ENCODE measurements at places on chromosomes 6 and 20.

DNA sequence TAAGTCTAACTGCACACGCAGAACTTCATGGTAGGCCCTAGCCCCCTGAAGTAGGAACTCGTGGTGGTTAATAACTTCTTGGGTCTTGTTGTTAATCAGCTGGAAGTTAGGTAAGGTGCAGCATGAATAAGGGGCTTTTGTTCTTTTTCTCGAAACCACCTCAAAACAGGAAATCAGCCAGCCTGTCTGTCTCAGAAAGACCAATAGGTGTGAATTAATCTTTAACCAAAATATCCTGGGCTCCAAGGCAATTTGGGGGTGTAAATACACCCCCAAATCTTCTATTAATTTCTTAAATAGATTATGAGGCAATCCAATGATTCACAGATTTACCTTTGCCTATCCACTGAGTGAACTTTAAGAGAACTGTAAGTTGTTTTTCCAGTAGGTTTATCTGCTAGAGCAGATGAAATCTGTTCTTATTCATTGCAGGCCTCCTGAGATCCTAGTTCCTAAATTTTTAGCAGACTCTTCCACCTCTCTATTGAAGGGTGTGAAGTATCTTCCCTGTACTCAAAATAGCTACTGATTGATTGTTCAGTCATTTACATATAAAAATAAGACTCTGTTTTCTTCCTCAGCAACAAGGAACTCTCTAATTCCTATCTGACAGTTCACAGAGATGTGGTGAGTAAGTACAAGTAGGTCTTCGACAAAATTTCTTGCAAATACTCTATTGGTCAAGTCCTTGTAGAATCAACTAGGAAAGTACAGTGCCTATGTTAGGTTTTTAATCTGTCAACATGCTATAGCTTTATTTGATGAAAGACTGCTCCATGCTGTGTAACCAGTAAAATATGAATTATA lies 427.1 kb upstream of the NOX3 start:
- DNase-seq: no peak

DNA sequence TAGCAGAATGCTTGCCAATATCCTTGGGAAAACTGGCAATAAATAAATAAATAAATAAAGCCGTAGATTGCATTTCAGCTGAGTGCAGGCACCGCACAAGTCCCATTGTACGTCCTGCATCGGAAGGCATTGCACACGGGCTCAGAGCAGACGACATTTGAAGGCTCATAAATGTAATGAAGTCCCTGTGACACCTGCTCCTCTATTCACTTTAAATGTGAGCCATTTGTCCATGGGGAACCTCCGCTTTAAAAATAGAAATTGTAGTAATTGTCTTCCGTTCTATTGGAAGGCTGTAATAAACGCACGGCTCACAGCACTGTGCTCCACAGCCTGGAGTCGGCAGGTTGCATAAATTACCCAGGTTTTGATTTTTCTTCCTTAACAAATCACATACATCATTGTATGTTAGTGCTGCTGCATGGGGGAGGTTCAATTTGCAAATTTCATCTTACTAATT lies 32.6 kb downstream of the MYT1 start:
- no peak for DNase-seq

DNA sequence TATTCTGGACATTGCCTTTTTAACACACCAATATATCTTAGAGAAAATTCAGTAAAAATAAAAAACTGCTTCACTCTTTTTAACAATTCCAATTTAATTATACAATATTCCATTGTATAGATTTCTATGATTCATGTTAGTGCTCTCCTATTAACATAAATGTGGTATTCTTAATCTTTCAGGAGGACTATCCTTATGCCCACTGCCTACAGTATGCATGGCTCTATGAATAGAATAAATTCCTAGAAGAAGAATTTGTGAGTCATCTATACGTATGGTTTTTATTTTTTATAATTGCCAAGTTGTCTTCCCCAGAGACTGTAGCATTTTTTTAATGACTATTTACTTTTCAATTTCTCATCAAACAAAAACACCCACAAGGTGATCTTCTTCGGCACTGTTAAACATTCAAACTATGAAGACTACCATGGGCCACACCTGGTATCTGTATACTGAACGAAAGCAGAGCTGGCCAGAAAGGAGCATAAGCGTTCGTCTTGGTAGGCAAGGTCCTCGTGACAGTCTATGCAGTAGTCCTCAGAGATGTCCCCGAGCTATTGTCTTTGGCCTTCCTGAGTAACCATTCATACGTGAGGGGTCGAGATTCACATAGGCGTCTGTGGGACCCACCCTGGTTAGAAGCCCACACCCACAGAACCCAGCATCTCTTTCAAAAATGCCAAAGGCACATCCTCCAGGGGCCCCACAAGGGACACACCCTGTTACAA lies 74.6 kb downstream of the KIF16B start:
- no peak for DNase-seq

DNA sequence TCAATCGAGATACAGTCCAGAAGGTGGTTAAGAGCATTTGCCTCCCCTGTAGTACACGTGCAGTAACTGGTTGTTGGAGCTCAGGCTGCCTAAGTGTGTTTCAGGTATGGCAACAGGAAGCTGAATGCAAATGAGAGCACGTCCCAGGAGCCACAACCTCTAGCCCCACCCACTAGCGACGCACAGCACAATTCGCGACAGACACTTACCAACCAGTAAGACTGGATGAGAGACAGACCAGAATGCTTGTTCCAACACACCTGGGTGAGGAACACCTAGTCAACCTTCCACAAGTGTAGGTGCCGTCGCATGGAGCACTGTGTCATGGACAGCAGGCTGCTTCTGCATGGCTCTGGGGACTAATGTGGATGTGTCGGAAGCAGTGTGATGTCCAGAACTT lies 7.2 kb upstream of the SERPINB1 start:
- DNase-seq: peak; percentile 52

- DNase-seq: no peak
Observed at GRCh38 chr6:36432151-36432671, 10.4 kb downstream of the PXT1 start.

DNA sequence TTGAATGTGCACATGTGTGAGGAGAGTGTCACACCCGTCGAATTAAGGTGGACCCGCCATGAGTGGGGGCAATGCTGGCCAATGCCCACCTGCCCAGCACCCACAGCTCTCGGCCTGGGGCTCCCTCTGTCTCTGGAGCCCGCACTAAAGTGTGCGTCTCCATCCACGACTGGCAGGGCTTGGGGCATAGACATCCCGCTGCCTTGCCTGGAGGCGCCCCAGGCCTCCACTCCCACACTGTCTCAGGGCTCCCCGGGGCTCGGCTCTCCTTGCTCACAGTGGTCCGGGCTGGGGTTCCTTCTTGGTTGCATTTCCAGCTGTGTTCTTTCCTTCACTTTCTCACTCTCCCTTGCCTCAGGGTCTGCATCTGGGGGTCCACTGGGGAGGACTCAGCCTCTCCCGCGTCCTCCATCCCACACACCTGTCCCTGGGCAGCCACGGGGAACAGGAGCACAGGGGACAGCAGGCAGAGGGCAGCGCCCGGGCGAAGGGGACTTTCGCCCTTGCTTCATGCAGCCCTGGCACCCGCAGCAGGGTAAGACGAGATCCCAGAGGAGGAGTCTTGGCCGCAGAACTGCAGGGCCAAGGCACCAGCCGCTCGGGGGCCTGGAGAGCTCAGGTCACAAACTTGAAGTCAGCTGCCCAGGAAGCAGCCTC lies 20.1 kb upstream of the MRGBP start:
- DNase-seq: no peak

DNA sequence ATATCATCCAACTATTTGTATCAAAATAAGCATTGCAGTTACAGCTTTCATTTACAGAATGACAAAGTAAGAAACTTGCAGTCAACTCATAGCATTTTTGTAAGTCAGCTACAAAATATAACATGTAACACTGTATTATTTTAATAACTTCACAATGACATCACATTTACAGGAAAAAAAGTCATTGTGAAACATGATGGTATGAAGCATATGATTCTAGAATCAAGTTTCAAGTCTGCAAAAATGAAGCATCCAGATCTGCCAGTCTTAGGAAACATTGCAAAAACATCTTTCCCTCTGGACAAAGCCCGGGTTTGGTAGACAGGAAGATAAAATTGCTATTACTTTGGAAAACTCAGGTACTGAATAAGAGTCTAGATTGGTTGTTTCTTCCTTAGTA lies 263.9 kb upstream of the NT5E start:
- DNase-seq: no peak

DNA sequence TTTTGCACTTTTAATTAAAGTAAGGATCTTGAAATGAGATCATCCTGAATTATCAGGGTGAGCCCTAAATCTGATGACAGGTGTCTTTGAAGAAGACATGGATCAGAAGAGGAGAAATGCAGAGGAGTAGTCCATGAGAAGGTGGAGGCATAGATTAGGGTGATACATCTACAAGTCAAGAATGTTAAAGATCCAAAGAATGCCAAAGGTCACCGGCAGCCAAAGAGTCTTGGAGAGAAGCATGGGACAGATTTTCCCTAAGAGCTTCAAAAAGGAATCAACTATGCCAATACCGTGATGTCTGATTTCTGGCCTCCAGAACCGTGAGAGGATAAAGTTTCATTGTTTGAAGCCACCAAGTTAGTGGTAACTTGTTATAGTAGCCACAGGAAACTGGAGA lies 59.0 kb upstream of the THEMIS start:
- DNase-seq: no peak

DNA sequence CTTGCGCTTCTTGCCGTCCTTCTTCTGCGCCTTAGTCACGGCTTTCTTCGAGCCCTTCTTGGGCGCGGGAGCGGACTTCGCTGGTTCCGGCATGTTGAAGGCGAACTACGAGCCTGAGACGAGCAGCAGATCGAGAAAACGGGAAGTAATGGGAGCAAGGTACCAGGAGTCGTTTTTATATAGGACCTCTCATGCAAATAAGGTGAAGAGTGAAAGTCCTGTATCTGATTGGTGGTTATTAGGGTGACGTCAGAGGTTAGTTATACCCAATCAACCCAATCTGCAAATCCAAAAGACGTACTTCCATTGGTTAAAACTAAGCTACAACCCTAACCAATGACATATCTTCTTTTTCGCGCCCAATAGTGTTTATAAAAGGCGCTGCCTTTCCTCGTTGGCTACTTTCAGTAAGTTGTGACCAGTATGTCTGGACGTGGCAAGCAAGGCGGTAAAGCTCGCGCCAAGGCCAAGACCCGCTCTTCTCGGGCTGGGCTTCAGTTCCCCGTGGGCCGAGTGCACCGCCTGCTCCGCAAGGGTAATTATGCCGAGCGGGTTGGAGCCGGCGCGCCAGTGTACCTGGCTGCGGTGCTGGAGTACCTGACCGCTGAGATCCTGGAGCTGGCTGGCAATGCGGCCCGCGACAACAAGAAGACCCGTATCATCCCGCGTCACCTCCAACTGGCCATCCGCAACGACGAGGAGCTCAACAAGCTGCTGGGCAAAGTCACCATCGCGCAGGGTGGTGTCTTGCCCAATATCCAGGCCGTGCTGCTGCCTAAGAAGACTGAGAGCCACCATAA lies 100.6 kb upstream of the PRSS16 start:
- DNase-seq: peak; percentile 99

DNA sequence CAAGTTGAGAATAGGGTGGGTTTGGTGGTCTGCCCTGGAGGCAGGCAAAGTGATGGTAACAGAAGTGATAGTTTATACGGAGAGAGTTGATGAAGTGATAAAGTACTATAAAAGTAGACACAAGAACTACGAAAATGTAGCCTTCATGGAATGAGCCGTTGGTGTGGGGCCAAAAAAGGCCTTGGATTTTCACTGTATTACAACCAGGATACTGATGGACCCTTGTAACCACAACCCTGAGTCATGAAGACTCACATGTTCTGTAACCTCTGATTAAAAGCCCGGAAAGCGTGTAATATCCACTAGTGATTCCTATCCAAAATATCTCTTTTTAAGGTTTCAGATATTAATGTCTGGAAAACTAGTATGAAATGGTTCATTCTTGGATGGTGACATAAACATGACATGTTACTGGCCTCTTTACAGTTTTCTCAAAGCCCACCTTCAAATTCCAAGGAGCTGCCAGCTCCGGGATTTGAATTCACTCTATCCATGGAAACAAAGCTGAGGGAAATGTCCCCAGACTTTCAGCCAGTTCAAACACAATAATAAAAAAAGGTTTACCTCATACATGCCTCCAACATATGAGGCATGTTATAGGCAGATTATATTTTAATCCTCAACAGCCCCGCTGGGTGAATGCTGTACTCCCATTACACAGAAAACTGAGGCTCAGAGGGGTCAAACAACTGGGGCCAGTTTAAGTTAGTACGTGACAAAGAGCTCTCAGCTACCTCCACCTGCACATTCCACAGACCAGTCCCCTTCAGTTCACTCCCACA lies 55.4 kb downstream of the MRPL14 start:
- no peak for DNase-seq

DNA sequence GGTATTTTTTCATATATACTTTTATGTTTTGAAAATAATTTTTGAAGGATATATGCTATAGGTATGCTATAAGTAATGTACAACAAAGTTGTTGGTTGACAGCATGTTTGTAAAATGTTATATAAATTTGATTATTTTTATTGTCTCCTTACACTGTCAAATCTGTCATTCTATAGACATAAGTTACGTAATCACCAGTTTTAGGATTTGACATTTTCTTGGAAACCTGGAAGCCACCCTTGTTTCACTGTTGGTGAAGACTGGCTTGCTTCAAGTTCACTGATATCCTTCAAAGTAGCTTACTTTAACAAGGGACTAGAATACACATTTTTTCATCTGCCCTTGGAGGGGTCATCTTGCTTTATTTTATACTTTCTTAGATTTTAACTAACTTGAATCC lies 1288.6 kb upstream of the EYS start:
- no peak for DNase-seq

DNA sequence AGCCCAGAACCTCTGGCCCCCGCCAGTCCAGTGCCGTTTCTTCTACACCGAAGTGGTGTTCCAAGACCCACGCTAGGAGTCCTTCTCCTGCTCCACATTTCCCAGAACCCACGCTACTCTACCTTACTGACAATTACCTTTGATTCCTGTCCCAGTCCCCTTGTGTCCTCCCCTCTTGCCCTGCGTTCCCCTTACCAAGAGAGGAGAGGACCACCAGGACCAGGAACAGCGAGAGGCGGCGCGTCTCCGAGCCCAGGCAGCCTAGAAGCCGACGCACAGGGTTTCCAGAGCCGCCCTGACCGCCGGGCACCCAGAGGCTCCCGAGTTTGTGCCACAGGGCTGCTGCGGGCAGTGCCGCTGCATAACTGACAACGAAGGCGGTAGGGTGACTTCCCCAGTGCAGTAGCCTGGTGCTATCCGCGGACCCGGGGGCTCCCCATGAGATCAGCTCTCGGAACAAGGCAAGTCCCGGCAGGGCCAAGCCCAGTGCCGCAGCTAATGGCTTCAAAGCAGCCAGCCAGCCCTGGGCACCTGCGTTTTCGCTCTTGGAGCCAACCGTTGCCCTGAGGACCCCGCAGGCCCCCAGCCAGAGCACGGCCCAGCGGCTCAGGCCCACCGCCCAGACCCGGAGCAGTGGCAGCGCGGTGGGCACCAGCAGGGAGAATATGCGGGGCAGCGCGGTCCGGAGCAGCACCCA lies 512 bp downstream of the TAP1 start:
- peak; percentile 54 for DNase-seq

- no peak for DNase-seq
Observed at GRCh38 chr6:168129292-168130167, 50.5 kb upstream of the FRMD1 start.

DNA sequence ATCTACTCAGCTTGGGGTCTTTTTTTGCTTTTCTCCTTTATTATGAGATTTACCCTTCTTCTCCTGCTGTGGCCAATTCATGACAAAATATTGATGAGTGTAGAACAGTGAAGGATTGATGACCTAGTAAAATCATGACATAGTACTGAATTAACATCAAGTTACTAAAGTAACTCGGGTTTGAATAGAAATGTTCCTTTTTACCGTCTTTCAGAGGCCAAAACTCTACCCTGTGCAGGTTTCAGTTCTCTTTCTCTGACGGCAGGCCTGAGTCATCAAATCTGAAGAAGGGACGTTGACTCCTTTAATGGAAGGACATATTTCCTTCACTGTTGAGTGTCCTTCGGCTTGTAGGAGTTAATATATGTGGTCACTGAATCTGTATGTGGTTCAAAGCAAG lies 80.7 kb downstream of the RREB1 start:
- DNase-seq: peak; percentile 53
